Activated CD4-positive, alpha-beta memory T cell treated with anti-CD3 and anti-CD28 coated beads for 36 hours (primary cell): ENCODE measurements at places on chromosomes 4 and X.

DNA sequence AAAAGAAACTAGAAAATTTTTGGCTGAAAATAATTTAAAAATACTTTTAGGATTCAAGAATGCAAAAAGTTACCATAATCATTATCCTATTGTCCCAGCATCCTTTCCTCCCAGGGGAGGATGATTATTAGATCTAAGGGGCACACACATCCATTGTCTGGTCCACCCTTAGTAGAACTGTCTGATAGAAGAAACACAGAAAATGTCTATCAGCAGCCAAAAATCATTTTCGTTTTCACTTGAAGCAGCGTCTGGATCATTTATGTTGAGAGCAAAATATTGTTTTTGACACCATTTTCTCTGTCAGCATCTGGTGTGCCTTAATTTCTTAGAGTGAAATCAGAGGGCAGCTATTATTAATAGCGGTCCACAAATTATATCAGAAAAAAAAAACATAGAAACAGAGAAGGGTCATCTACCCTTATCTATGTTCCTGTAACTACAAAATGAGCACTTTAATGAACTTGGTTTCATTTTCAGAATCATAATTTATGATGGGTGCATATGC lies 446.3 kb downstream of the TRAM1L1 start:
- no peak for DNase-seq

DNA sequence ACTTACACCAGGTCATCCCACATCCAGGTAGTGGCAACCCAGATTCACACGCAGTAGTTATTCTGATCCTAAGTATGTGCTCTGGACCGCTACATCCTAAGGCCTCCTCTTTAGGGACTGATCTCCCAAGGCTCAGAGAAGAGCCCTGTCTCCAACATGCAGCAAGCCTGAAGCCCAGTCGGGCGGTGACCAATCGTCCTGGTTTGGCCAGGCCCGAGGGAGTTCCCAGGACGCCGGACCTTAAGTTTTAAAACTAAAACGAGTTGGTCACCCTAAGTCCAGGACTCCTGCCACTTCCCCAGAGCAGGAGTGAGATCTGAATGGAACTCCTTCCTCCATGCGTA lies 385 bp downstream of the LYAR start:
- DNase-seq, result no peak

- no peak for DNase-seq
These were observed 29.7 kb downstream of the SYNPO2 start for GRCh38 chr4:118918388-118918787.

- DNase-seq, result no peak
These were observed 520.7 kb upstream of the HS3ST1 start for GRCh38 chr4:11949355-11949754.

GRCh38 chrX:21779095-21779494 lies 21.2 kb upstream of the SMPX start:
- no peak for DNase-seq

- no peak for DNase-seq
These were observed 101.4 kb upstream of the GPC4 start for GRCh38 chrX:133516686-133517085.

DNA sequence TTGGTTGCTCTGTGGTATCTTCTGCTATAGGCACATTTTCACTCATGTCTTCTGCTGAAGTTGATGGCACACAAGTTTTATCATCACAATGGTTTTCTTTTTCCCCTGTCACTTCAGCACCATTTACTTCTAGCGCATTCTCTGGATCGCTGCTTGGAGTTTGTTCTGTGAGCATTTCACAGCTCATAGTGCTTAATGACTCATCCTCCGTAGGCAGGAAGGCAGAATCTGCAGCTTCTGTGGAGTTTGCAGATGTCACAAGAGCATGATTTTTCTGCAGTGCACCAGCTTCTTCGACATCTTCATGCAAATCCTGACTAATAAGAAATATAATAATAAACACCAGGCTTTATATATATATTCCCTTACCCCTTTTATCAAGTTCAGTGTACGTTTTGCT lies 83.6 kb downstream of the CHM start:
- DNase-seq, result no peak

- no peak for DNase-seq
These were observed 569.4 kb downstream of the BCOR start for GRCh38 chrX:39528161-39528916.

DNA sequence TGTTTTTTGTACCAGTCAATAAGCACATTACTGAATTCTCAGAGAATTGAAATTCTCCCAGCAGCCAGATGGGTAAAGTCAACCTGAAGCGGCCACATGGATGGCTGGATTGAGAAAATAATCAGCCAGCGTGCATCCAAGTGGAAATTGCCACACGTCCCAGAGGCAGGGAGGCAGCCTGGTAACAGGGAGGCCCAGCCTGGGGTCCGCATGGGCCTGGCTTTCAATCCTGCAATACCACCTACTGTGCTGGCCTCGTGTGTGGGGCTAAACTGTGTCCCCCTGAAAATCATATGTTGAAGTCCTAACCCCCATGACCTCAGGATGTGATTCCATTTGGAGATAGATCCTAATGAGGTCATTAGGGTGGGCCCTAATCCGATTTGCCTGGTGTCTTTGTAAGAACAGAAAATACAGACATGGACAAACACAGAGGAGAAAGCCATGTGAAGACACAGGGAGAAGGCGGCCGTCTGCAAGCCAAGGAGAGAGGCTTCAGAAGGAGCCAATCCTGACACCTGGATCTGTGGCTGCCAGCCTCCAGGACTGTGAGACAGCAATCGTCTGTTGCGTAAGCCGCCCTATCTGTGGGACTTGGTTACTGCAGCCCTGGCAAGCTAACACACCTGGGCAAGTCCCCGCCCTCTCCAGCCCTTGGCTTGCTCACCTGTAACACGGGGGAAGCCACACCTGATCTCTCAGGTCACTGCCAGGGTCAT lies 90.3 kb downstream of the JAKMIP1 start:
- DNase-seq, result no peak

- DNase-seq, result no peak
These were observed 142.8 kb downstream of the MGST2 start for GRCh38 chr4:139808381-139808807.

DNA sequence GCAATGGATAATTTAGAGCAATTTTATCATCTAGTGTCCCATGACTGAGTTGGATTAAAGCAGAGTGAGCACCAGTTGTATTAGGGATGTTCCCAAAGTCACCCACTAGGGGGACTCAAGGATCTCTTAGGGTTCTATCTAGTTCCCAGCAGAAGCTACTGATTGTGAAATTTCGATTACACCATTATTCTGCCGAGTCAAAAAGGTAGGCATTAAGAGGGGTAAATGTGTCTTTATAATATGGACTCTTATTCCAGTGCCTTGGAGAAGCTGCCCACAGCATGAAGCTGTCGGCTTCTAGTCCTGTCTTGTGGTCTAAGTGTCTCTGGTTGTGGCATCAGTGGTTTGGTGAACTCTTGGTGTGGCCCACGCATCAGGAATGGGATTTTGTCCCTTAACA lies 53.3 kb downstream of the RGS12 start:
- DNase-seq, result peak; percentile 28

DNA sequence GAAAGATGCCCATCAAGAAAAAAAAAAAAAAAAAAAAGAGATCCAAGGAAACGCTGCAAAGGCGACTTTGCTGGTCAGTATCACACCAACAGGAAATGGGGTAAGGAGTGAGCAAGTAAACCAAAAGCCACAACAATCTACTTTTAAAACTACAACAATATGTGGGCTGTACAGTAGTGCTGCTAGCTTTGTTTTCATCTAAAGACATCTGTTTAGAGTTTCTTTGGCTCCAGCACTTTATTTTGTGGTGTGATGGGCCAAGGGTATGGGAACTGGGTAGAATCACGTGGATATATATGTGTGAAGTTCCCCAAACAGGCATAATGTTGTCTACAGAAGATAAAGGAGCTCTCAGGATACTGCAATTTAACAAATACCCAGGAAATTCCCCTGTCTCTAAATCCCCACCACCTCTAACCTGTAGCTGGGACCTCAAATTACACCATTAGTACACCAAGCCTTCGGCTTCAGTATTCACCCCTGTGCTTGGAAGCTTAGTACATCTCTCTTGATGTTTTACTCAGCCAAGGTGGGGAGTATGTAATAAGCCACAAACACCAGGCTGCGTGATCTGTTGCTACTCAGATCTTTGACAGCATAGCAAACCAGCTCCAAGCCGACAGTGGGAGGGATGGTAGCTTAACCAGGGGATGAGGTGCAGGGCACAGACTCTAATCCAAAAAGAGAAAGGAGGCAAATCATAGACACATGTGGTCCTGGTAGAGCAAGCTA lies 207.9 kb downstream of the HS6ST2 start:
- DNase-seq, result no peak

GRCh38 chrX:76420237-76420636 lies 7.3 kb upstream of the MAGEE1 start:
- no peak for DNase-seq

DNA sequence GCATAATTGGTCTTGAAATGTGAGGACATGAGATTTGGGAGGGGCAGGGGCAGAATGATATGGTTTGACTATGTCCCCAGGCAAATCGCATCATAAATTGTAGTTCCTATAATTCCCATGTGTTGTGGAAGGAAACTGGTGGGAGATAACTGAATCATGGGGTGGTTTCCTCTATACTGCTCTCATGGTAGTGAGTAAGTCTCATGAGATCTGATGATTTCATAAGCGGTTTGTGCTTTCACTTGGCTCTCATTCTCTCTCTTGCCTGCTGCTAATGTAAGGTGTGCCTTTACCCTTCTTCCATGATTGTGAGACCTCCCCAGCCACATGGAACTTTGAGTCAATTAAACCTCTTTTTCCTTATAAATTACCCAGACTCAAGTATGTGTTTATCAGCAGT lies 2595.9 kb downstream of the PCDH7 start:
- DNase-seq, result no peak

GRCh38 chr4:140485939-140486338 lies 12.2 kb downstream of the MGAT4D start:
- DNase-seq, result no peak

DNA sequence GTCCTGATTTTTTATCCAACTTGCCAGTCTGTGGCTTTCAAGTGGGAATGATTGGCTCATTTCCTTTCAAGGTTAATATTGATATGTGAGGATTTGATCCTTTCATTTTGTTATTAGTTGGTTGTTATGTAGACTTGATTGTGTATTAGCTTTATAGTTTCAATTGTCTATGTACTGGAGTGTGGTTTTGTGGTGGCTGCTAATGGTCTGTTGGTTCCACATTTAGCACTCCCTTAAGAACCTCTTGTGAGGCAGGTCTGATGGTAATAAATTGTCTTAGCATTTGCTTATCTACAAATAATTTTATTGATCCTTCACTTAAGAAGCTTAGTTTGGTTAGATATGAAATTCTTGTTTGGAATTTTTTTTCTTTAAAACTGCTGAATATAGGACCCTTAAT lies 190.6 kb downstream of the CPXCR1 start:
- DNase-seq, result no peak

GRCh38 chr4:147777456-147778091 lies 45.7 kb downstream of the ARHGAP10 start:
- DNase-seq, result no peak

DNA sequence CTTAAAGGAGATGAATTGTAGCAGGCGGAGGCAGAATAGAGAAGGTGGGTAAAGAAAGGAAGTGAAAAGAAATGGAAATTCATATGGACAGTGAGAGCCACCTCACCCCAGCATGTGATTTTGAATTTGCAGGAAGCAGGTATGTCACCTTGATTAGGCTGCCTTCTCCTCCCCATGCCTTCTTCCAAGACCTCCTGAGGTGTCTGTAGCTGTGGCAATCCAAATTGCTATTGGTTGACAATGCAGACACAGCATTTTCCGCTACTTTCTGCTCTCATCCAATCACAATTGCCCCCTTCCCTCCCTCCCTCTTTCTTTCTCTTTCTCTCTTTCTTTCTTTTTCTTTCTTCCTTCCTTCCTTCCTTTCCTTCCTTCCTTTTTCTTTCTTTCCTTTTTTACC lies 38.5 kb downstream of the RAB33B start:
- no peak for DNase-seq

DNA sequence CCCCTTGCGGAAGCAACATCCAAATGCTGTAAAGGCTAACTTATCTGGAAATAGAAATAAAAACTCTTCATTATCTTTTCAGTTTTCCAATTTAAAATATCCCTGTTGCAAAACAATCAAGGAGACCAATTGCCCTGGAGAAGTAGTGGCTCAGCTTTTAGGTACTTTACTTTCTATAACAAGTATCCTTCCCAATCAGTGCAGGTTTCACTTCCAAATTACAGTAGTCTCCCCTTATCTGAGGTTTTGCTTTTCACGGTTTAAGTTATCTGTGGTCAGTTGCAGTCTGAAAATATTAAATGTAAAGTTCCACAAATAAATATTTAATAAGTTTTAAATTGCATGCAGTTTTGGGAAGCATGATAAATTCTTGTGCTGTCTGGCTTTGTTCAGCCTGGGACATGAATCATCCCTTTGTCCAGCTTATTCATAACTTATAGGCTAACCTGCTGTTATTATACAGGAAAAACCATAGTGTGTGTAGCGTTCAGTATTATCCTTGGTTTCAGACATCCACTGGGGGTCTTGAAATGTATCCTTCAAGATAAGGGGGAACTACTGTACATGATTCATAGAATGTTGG lies 973.1 kb upstream of the GRID2 start:
- DNase-seq, result no peak

DNA sequence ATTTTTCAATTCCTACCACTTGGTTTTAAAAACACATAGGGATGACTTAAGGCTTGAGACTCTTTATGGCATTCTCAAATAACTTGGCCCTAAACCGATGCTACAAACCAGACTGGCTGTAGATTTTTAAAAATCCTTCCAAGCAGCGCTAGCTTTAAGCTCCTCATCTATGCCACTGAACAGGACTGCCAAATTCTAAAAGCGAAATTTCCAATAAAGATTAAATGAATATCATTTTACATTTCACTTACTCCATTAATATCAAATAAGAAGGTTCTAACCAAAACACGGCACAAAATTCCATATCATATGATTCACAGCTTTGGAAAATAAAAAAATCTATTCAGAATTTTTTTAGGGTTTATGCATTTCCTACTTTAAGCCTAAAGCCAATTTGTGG lies 134.2 kb downstream of the FANCB start:
- no peak for DNase-seq

DNA sequence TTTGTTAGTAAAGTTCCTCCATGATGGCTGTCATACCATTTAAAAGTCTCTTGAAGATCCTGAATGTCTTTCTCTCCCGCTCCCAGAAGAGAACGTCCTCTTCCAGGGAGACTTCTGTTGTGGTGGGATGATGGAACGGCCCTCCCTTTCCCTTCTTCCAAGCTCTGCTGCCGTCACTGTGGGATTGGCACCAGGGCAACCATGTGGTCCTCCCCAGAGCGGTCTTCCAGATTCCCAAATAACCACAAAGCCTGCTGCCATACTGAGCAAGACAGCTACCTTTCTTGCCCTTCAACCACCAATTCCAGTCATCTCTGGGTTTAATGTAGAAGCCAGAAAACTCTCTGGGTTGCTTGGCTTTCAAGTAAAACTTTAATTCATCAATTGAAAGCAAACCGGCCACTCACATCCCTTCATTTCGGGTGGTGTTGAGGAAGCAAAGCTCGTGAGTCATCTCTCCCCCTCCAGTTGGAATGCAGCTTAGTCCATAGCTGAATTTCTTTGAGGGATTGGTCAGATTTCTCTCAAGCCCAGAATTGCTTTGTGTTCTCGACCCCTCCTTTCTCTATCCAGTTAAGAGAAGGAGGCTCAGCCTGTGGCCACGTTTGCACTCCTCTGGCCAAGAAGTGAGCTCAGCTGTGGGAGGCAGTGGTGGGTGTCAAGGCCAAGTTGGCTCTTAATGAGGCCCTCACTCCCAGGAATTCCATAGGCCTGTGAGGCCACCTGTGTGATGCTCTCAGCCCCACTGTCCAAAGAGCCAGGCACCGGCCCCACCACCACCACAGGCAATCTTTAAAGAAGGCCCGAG lies 36.9 kb downstream of the FHDC1 start:
- DNase-seq, result no peak

- DNase-seq, result no peak
These were observed 69.3 kb upstream of the PCDH19 start for GRCh38 chrX:100479329-100479728.
